Colonic mucosa (tissue), 4 donors: ENCODE measurements at places on chromosomes 4 and X.

DNA sequence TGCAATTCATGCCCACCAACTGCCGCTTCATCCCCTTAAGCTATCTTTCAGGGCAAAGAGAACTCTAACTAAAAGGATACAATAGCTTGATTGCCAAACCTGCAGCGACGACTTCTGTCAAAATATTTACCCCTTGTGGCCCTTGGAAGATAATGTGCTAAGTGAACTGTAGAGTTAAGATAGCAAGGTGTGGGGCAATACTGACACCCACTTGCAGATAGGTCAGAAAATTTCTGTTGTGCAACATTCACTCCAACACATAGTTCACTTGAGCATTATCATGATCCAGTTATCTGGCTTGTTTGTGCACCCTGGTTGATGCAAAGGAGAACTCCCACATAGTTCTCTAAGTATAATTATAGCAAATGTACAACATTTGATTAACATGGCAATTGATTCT, 55.6 kb downstream of the RHOXF2B start:
- DNase-seq = no peak

- DNase-seq = no peak
Observed at GRCh38 chrX:574830-575229, 55.8 kb upstream of the SHOX start.

GRCh38 chr4:135934026-135934425, 1598.3 kb downstream of the PCDH18 start:
- no peak for DNase-seq

DNA sequence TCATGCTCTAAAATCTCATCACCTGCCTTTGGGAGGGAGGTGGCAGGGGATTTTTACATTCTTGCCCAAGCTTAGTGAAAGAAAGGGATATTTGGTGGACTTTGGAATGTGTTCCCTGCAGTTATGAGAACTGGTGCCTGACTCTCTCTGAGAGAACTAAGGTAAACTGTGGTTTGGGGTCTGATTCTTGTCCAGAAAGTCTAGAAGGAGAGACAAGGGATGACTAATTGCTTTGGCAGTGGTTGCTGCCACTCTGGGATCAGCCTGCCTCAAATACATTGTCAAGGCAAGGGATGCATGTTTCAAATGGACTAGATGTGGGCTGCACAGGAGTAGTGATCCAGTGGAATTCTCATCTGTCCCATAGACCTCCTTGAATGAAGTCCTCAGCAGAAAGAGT, 115.2 kb downstream of the DDIT4L start:
- no peak for DNase-seq

GRCh38 chr4:124961138-124961750, 248.7 kb upstream of the ANKRD50 start:
- DNase-seq = no peak

DNA sequence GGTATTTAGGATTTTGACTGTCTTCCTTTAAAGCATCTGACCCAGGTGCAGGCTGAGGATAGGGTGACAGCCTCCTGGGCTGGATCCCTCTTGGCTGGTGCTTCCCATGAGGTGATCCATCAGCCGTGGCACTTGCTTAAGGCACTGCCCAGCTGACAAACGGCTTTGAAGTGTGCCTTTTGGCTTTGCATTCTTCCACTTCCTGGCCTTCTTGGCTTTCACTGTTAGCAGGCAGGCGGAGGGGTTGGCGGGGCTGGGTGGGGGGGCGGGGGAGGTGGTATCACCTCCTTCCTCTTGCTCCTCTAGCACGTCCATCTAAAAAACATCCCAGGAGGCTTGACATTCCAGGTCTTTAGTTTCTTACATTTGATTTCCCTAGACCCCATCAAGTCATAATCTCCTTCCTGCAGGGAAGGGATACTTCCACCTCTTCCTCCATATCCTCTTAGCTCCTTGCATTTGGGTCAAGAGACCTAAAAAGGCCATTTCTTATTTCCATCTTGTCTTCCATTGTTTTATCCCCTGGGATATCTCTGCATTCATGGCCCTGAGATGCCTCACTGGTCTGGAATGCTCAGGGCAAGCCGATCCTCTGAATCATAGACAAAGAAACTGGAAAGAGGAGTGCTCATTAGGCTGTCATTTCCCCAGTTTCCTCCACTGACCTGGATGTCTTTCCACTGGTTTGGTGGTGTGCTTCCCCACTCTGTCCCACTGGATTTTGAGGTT, 11.3 kb upstream of the APLN start:
- DNase-seq = no peak

DNA sequence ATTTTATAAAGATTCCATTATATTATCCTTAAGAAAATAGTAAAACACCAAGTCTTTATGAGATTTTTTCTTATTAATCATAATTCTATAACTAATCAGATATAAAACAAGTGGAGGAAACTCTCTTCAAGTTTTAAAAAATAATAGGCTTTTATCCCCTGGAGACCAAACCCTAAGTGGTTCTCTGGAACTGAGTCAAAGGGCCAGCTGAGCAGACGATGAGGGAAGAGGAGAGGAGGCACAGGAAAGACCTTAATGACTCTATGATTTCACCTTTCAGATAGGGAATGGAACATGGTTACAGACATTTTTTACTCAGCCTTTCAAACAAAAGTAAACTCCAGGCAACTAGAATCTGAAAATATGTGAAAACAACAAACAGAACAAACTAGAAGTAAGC, 201.8 kb downstream of the SLC39A8 start:
- no peak for DNase-seq

GRCh38 chrX:154466036-154466435, 8.0 kb downstream of the PLXNA3 start:
- no peak for DNase-seq

GRCh38 chr4:111602848-111603247, 542.4 kb upstream of the FAM241A start:
- no peak for DNase-seq

DNA sequence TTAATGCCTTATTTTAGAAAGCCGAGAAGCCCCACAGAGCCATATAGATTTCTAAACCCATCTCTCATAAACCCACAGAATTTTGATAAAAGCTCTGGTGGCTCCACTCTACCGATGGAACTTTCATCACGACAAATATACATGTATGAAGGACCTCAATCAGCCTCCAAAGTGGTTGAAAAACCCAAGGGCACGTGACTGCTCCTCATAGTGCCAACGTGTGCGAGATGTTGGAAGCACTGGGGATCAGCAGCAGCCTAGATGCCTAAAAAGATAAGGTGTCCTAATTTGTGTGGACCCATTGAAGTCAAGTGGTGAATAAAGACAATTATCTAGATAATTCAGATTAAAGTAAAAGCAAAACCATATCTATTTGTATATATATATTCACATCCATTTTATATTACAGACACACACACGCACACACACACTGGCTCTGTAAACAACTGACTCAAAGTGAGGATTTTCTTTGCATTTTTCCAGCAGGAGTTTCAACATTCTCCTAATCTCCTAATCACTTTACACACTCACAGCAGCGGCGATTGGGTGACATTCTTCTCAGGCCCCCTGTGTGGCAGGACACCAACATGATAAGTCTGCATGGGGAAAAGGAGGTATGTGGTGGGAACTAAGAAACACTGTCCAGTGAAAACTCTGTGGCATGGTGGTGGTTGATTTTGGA, 2.8 kb upstream of the PITX2 start:
- no peak for DNase-seq

DNA sequence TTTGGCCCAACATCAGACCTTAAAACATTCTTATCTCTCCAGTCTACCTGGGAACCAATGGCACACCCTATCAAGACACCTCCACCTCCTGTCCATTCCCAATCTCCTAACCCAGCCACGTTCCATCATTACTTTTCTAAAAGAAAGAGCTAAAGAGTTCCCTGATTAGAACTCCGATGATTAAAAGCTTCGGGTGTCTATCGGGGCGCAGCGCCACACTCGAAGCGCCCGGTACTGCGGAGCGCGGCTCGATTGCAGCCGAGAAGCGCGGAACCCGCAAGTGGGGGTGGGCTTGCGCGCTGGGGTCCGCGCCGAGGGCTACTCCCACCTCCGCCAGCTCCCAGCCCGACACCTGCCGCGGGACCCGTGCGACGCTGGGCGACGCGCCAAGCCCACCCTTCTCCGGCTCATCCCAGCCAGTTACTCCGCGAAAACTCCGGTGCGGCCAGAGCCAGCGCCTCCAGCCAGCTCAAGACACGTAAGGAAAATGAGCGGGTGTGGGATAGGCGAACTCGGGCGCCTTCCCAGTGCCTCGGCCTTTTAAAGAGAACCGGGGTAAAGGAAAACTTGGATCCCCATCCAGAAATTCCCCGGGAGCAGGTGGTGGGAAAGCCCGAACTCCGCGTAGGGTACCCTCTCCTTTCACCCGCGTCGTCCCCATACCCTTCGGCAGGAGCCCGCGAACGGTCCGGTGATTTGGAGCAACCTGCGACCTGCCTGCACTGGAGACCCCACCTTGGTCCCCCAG, 593 bp downstream of the NPY1R start:
- DNase-seq = no peak

GRCh38 chr4:113350576-113350975, 301.1 kb downstream of the ANK2 start:
- DNase-seq = no peak

DNA sequence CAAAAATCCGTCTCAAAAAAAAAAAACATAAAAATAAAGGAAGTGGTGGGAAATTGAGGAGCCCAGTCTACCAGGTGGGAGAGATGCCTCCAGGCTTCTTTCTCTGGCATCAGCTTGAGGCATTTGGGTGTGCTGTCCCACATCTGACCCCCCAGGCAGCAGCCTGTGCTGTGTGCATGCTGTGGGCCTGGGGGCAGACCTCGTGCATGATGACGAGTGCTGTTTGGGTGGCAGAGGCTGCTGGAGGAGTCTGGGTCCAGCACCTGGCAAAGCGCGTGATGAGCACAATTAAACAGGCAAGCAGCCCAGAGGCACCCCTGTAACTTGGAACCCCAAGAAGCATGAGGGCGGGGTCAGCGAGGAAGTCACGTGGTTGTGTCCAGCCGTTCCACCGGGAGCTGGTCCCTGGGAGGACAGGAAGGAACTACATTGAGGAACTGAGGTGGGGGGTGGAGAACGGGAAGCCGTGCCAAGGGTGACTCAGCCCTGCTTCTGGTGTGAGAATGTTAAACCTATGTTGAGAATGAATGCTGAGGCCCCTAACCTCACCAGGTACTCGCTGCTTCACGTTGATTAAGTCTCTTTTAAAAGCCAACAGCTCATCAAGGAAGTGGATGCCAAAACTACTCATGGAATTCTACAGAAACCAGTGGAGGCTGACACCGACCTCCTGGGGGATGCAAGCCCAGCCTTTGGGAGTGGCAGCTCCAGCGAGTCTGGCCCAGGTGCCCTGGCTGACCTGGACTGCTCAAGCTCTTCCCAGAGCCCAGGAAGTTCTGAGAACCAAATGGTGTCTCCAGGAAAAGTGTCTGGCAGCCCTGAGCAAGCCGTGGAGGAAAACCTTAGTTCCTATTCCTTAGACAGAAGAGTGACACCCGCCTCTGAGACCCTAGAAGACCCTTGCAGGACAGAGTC, 6.1 kb downstream of the TACC3 start:
- peak; percentile 53 for DNase-seq
